ENCODE measurements at places on chromosomes 3 and 15. TPM values are rescaled to one million over a fixed set of nuclear protein-coding genes. Genes with fewer than 3 reads are reported as not detected.

DNA sequence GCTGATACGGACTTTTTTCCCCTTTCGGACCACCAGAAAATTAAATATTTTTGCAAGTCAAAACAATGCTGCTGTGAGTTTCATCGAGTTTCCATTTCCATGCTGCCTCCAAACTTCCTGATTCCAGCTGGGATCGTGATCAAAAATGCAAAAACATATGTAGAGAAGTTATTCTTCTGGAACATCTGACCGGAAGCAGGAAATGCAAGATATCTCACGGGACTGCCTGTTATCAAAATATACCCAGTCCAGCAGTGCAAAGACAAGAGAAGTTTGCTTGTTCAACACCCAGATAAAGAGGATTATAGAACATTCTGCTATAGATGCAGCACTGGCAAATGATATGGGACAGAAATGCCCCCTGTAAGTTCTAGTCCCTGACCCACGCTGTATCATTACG lies 726.7 kb upstream of the NR2F2 start:
- no peak overlapping the region for H3K4me3 ChIP-seq
- H3K27ac ChIP-seq: no peak overlapping the region
- no peaks in the 10 kb centered on the region for H3K36me3 ChIP-seq
- no peak for DNase-seq
- H3K27me3 ChIP-seq: no peaks in the 10 kb centered on the region
- no peaks in the 10 kb centered on the region for H3K4me1 ChIP-seq

- peaks cover 17% of the 10 kb centered on the region for H3K27me3 ChIP-seq
- no peak for DNase-seq
- H3K36me3 ChIP-seq: no peaks in the 10 kb centered on the region
- no peak overlapping the region for H3K4me3 ChIP-seq
These were observed 85.3 kb upstream of the SLC6A6 start for GRCh38 chr3:14317057-14317553.

Gene STRA6
- total RNA-seq: 17.9 TPM

- H3K4me1 ChIP-seq: no peaks in the 10 kb centered on the region
- H3K27me3 ChIP-seq: peaks cover 38% of the 10 kb centered on the region
- no peak overlapping the region for H3K4me3 ChIP-seq
These were observed 123.9 kb downstream of the RAB11A start for GRCh38 chr15:65993236-65993635.

Gene KCNMB3
- 3.4 TPM for total RNA-seq

Gene ARGFX
- not detected for total RNA-seq

Gene CHRM5
- total RNA-seq: not detected

DNA sequence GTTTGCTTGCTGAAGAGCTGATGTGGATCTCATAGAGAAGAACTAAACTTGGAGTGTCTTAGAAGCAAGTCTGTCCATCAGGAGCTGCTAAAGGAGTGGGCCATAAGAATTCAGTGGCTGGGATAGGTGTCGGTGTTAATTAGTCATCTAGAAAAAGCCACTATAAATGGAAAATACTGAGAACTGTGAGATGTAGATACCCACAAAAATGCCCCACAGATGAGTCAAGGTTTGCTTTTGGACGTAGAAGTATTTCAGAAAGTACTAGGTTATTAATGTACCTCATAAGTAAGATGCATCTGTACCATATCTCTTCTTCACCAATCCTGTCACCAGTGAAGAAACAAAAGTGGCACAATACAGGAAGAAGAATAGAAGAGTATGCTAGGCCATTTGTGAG lies 530.9 kb upstream of the TGFBR2 start:
- H3K4me1 ChIP-seq: peaks cover 9% of the 10 kb centered on the region
- no peak overlapping the region for H3K27ac ChIP-seq
- H3K36me3 ChIP-seq: no peaks in the 10 kb centered on the region
- H3K27me3 ChIP-seq: no peaks in the 10 kb centered on the region

GRCh38 chr3:192444096-192444790 lies 283.1 kb downstream of the FGF12 start:
- no peak overlapping the region for H3K4me3 ChIP-seq
- H3K27me3 ChIP-seq: peaks cover 27% of the 10 kb centered on the region
- peaks cover 20% of the 10 kb centered on the region for H3K4me1 ChIP-seq
